Activated CD4-positive, alpha-beta T cell treated with anti-CD3 and anti-CD28 coated beads, Interleukin-2, amount 50 U/mL, for 48 hours (primary cell): ENCODE measurements at places on chromosomes 1 and 21.

- no peak for DNase-seq
Observed at GRCh38 chr1:23481026-23481597, 2.9 kb downstream of the ASAP3 start.

DNA sequence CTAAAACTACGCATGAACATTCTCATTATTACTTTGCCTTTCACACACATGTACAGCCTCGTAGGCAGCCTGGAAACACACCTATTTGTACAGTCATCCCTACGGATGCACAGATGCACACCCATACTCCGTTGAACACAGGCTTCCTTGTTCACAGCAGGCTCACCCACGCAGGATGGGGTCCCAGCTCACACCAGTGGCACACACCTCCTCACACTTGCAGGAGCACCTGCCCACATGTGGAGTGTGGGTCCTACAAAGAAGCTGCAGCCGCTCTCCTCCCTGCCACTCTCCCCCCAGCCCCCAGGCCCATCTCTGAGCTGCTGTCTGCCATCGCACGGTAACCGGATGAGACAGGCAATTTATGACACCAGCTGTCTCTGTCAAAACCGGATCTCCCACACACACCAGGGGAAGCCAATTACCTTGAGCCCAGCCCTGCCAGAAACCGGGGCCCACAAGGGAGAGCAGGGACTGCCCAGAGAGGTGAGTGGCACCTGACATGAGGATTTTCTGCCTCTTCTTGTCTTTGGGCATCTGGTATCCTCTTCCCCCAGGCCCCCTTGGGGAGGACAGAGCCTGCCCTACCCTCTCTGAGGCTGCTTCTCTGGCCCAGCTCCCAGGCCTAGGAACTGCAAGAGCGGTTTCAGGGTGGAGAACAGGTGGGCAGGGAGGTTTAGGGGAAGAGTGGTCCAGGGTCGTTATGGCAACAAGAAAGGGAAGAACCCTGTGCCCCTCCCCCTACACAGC, 175.4 kb downstream of the IGSF21 start:
- DNase-seq, result no peak

DNA sequence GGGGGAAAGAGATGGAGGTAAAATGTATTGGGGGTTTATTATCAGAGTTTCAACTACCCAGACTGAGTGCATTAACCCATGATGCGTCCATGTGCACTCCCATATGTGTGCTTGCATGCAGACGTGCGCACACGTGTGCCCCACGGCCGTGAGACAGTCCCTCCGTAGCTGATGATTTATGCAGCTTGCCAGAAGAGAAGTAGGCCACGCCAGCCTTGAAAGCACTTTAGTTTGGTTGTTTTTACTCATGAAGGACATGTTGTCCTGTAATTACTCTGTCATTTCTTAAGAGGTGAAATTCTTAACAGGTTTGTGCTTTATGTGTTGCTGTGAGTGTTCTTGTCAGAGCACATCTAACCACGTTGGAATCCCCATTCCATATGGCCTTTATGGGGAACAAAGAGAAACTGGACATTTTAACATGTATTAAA, 467.8 kb downstream of the LMO4 start:
- DNase-seq, result no peak

DNA sequence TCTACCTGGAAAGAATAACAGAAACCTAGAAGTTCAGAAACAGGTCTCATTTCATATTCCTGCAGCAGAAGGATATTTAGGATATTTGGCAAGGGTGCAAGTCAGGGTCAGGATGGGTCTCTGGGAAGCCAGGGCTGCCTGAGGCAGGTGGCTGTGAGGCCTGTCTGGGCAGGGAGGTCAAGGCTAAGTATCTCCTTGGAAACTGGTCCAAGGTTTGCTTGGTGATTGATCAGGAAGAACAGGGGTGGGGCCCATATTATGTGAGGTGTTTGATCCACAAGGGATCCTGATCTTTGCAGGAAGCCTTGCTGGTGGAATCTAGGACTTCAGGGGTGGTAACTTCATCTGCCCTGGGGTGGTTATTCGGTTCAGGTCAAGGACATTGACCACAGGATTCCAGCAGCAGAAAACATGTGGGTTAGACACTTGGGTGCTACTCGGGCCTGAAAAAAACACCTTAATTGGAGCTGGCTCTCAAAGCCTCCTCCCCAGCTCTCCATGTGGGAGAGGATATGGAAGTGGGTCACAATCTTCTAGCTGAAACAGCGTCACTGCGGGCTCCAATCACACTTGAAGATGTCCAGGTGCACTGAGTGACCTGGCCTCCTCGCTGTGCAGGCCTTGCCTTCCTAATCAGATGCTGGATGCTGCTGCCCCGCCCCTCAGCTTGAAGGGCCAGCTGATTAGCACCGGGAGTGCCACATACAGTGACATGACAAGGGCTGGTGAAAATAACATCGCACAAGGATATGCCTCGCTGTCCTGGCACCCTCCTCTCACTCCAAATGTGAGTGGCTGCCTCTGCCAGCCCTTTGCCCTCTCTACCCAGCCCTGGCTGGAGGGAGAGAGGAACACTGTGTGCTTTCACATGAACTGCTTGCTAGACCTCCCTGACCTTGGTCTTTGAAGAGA, 8.7 kb downstream of the CTNNBIP1 start:
- no peak for DNase-seq

DNA sequence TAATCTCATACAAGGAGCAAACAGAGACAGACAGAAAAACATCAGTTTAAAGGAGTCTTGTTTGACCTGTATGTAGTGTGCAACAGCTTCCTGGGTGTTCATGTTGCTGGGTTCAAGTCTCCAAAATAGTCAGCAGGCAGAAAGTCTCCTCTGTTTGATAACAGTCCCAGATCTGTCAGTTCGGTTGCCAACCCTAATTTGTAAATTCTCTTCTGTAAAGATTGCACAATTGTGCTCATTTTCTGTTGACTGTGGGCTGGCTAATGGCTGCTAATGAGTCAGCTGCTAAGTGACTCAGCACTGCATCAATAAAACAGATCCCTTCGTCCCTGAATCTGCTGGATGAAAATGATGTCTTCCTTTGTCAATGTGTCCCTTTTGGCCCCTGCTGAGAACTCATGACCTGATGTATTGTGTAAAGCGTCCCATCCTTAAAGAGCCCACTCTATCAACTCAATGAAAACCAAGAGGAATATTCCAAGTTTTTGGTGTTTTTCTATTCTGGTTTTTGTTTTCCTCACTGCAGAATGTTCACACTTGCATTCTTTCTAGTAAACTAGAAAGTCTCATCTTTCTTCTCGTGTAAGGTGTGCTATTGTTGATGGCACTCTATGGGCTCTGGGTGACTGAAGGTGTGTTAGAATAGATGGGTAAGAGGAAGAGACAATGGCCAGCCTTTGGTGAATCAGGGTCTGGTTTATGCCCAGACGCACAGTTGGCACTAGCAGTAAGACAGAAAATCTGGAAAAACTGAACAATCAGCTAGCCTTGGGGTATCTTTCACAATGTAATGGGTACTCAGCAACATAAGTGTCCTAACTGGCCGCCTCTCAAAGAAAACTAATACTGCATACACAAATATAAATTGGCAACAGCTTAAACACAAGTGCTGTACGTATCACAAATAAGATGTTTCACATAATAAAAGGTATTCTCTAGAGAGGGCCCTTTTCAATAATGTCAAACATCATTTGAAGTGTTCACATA, 75.1 kb upstream of the SIPA1L2 start:
- DNase-seq, result no peak

- no peak for DNase-seq
Observed at GRCh38 chr1:167739752-167740151, 18.0 kb downstream of the MPZL1 start.
